ENCODE measurements at places on chromosomes 16 and 17.
A peak's percentile ranks its signal among the peaks of the same experiment; 100 is the strongest.

DNA sequence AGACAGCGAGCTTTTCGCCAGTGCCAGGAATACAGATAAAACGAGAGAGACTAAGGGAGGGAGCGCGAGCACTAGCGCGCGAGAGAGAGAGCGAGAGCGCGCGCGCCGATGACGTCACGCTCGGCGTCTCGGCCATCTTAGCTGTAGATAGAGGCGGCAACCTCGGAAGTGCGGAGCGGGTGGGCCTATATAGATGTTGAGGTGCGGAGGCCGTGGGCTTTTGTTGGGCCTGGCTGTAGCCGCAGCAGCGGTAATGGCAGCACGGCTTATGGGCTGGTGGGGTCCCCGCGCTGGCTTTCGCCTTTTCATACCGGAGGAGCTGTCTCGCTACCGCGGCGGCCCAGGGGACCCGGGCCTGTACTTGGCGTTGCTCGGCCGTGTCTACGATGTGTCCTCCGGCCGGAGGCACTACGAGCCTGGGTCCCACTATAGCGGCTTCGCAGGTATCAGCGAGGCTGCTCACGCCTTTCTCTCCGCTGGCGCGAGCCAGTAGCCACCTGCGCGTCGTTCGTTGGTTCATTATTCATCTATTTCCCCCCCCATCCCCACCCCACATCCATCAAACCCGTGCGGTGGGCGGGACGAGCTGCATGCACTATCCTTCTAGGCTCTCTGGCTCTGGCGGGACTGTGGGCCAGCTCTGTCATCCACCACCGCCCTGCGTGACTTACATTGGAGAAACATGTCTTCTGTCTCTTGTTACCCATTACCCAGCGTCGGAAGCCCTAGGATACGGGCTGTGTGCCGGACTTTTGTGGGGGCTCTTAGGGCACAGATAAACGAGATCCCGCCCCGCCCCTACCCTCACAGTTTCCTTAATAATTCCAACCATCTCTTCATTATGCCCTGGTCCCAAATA lies 795 bp downstream of the CYB5D2 start:
- DNase-seq: peak; percentile 94

GRCh38 chr16:2474877-2475412 lies at the start of gene TBC1D24:
TSS of gene TBC1D24 (plus strand) at chr16:2475127. CDS start at chr16:2496149, 21,022 bp downstream.
- DNase-seq: peak; percentile 83

DNA sequence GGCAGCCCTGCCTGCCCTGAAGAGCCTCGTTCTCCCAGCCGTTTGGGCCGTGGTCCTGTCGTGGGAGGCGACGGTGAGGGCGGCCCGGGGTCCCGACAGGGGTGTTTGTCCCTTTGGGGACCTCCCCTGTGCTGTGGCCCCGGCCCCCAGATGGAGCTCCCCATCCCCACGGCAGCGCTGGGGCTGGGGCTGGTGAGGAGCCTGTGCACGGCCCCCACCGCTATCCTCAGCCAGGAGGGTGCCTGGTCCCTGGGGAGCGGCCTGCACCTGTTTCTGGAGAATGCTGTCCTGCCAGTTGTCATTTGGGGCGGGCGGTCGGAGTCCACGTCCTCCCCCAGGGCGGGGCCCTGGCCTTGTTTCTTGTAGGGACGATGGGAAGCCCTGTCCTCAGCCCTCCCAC lies 6.6 kb downstream of the CAPN15 start:
- no peak for DNase-seq

- DNase-seq: no peak
These were observed 42.5 kb downstream of the ARHGAP17 start for GRCh38 chr16:24972608-24973220.
